Thyroid gland (tissue), 4 donors: ENCODE measurements at places on chromosomes 2 and 18. TPM values are rescaled to one million over a fixed set of nuclear protein-coding genes. Genes with fewer than 3 reads are reported as not detected.

Gene CENPA
- not detected for total RNA-seq

Gene B3GNT7
- total RNA-seq: 8.7 TPM

Gene OXER1
- not detected for total RNA-seq

Gene REG3G
- not detected for total RNA-seq

Gene PCBP1
- total RNA-seq: 215 TPM

Gene ATP6V1C2
- not detected for total RNA-seq

Gene CCDC178
- 3.1 TPM for total RNA-seq

Gene CNDP1
- total RNA-seq: not detected

Gene RDH14
- total RNA-seq: 47.9 TPM

Gene SLC30A3
- 0.92 TPM for total RNA-seq

Gene ACMSD
- not detected for total RNA-seq

Gene IL36RN
- not detected for total RNA-seq

Gene SGPP2
- 53.7 TPM for total RNA-seq

Gene C2orf66
- total RNA-seq: not detected

Gene CHRNG
- total RNA-seq: not detected

Gene SH3RF3
- total RNA-seq: 2.8 TPM

Gene RIT2
- not detected for total RNA-seq

Gene NLRC4
- 0.29 TPM for total RNA-seq

Gene AKAIN1
- total RNA-seq: not detected

Gene SLC9A4
- not detected for total RNA-seq

Gene CRYGD
- not detected for total RNA-seq

Gene FKBP1B
- total RNA-seq: 5.8 TPM

Gene SS18
- 155 TPM for total RNA-seq

Gene EPB41L3
- 31.6 TPM for total RNA-seq

Gene CCDC142
- 31.2 TPM for total RNA-seq

Gene LHCGR
- total RNA-seq: 0.59 TPM

Gene ASB18
- not detected for total RNA-seq

Gene ELMOD3
- 34.5 TPM for total RNA-seq

Gene KIDINS220
- 140 TPM for total RNA-seq

Gene CGREF1
- total RNA-seq: not detected

Gene FBLN7
- 16.7 TPM for total RNA-seq

Gene FHOD3
- 6.9 TPM for total RNA-seq

Gene COPS7B
- 43.3 TPM for total RNA-seq

Gene ALK
- total RNA-seq: 0.40 TPM

Gene SLC40A1
- 117 TPM for total RNA-seq
